ENCODE measurements at places on chromosomes 5 and 9.

- DNase-seq: peak; percentile 54
These were observed at the start of gene DIRAS2 for GRCh38 chr9:90642570-90643539. Gene DIRAS2 (minus strand): TSS chr9:90642824. CDS start chr9:90613827, 28,997 bp downstream.

DNA sequence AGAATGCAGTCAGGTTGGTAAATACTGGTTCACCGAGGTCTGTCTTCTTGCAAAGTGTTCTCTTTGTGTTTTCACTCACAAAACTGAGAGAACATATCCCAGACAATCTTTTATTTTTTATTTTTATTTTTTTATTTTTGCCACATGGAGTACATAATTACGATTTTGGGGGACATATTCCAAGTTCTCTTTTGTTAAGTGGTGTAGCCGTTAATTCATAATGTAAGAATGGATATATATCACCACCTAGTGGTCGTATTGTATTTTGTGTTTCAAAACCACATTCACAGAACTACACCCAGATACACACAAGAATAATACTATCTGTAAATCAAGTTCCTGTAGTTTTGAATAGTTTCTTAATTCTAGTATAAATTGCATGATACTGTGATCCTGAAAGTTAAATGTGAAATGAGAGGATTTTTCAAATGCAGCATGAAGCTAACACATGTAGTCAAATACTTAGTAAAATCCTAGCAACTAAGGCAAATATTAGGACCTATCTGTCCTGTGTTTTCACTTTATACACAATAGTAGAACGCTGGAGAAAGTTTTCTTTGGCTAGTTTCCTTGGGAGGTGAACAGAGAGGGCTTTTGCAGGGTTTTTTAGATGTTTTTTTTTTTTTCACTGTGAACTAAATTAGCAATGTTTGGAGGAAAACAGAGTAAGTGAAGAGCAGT, 92.7 kb downstream of the VCAN start:
- peak; percentile 79 for DNase-seq

GRCh38 chr9:110414471-110414870, 76.8 kb upstream of the TXNDC8 start:
- no peak for DNase-seq

- DNase-seq: no peak
These were observed 73.4 kb downstream of the NMUR2 start for GRCh38 chr5:152331718-152332117.

DNA sequence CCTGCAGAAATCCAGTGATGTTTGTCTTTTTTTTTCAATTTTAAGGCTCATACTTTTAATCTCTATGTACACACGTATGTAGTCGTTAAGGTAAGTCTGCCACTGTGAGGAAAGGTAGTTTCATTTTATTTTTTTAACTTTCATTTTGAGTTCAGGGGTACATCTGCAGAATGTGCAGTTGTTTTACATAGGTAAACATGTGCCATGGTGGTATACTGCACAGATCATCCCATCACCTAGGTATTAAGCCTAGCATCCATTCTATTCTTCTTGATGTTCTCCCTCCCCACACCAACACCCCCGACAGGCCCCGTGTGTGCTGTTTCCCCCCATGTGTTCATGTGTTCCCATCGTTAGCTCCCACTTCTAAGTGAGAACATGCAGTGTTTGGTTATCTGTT, 19.7 kb downstream of the MUSK start:
- DNase-seq: no peak

DNA sequence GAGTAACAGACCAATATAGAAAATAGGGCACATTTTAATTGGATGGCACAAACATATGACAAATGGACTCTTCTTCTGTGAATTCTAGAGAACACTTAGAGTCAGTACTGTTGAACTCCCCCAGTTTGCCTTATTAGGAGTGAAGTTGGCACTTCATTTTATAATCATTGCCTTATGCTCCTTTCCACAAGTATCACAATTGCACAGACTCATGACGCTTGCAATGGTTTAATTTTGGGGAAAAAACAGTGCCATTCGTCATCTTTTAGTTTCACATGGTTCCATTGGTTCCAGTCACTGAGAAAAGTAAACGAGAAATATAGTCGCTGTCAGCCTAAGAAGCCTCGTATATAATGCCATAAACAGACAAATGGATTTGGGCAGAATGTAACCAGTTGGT, 71.2 kb downstream of the LURAP1L start:
- DNase-seq: no peak

DNA sequence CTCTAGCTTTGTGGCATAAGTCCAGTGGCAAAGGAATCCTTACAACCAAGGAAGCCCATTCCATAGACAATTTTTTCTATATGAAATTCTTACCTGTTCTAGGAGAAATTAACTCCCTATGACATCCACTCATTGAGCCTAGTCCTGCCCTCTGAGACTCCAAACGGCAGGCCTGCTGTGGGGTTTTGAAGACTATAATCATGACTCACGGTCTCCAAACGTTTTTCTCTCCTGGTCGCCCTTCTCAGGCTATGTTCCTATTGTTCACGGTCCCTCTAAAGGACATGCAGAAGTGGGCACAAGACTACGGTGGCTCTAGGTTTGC, 611 bp downstream of the EXOSC3 start:
- no peak for DNase-seq

GRCh38 chr9:111362526-111362925, 32.5 kb upstream of the OR2K2 start:
- no peak for DNase-seq

DNA sequence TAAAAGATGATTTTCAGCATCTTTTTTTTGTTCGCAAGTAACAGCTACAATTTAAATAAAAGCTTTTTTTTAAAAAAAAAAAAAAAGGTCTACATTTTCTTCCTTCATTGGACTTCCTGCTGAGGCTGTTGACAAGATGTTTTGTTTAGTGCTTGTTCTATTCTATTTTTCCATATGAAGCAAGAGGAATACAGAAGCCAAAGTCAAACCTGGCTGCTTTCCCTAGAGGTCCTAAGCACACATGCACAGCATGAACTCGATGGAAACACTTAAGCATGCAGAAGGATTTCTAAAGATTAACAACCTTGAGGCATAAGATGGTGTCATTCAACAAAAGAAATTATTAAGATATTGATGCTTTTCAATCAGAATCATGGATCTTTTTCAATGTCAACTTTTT, 105.1 kb downstream of the ADCY2 start:
- no peak for DNase-seq

GRCh38 chr5:113508756-113509155, 4.7 kb upstream of the YTHDC2 start:
- no peak for DNase-seq

DNA sequence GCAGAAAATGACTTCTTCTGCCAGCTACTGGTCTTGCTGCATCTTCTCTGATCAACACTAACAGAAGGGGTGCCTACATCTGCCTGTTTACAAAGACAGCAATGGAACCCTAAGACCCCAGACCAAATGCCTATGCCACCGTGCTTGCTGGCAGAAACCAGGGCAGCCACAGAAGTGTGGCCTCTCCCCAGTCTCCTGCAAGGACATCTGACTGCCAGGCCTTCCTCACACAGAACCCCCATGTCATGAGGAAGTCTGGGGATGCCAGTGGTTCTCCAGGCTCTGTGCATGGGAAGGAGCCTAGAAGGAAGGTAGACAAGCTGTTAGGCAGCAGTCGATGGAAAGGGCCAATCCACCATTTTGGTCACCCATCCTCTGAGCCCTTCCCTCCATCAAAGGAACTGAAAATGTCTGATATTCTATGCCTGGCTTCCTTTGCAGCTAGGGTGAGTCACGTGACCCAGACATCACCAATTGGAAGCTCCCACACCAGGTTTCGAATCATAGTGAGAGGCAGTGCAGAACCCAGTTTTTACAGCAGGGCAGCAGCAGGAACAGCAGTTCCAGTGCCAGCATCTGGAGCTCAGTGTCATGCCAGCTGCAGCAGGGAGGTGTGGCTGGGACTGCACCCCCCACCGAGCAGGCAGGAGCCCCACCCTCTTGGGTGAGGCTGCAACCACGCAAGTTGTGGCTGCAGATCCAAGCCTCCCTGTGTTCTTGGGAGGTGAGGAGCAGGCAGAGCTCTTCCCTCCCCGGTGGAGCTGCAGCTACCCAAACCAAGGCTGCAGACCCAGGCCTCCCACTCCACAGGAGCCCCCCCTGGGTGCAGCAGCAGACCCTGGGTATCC, 123.4 kb downstream of the OLFM1 start:
- no peak for DNase-seq

DNA sequence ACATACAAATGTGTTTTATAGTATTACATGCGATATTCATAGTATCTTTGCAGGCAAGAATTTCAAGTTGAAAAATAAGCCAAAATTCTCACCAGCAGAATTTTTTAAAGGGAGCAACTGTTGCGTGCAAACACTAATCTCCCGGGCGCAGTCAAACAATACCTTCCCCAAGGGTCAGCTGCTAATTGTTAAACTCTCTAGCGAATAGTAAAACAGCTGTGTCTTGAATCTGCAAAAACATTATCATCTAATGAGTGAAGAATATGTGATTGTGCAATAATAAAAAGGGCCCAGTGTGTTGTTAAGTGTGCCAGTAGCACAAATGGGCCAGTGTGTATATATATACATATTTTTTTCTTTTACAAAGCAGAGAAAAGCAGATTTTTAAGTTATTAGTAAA, 131.4 kb downstream of the CCDC192 start:
- DNase-seq: peak; percentile 75

DNA sequence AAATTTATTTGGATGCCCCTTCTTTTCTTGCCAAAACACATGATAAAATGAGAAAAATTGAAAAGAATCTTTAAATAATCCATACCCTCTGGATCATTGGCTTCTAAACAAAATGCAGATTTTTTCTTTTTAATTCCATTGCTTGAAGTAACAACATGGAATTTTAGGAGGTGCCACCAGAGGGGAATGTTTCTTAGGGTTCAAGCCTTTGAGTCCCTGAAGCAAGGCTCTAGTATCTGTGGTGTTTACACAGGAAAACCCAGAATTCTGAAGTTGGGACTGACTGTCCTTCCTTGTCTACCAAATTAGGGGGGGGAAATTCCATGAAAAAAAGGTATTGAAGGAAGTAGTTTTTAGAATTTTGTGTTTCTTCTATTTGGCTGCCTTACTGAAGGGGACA, 69.4 kb downstream of the LMNB1 start:
- DNase-seq: peak; percentile 63

- DNase-seq: no peak
These were observed 1.5 kb upstream of the SARDH start for GRCh38 chr9:133739408-133740280.

DNA sequence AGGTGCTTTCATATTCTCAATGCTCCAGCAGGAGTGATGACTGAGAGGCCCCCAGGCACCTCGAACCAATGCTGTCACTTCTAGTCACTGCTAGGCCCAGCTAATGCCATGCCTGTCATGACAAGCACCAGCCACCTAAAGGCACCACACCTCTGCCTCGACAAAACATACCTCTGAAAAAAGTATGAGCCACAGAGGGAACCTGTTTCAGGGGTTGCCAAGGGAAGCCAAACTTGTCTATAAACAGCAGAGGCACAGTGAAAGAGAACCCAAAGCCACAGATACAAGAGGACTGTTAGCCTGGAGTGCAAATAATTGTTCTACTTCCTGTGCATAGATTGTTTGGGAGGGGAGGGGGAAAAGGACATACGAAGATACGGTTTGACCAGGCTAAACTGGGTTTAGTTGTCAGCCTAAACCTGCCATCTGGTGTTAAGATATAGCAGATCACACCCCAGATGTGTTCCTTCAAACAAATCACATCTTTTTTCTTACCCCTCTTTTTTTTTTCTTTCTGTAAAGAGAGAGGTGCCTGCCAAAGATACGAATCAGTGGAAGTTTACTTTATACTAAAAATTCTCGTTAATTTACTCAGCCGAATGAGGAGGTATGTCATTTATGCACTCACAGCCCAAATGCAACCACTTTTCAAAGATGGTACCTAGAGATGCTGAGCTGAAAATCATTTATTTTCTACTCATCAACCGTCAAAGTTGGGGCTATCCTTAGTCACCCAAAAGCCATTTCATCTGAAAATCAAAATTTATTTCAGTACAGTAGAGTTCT, 45.7 kb downstream of the BNC2 start:
- DNase-seq: peak; percentile 59

- DNase-seq: no peak
These were observed 76.2 kb upstream of the TMED7 start for GRCh38 chr5:115702025-115702424.

DNA sequence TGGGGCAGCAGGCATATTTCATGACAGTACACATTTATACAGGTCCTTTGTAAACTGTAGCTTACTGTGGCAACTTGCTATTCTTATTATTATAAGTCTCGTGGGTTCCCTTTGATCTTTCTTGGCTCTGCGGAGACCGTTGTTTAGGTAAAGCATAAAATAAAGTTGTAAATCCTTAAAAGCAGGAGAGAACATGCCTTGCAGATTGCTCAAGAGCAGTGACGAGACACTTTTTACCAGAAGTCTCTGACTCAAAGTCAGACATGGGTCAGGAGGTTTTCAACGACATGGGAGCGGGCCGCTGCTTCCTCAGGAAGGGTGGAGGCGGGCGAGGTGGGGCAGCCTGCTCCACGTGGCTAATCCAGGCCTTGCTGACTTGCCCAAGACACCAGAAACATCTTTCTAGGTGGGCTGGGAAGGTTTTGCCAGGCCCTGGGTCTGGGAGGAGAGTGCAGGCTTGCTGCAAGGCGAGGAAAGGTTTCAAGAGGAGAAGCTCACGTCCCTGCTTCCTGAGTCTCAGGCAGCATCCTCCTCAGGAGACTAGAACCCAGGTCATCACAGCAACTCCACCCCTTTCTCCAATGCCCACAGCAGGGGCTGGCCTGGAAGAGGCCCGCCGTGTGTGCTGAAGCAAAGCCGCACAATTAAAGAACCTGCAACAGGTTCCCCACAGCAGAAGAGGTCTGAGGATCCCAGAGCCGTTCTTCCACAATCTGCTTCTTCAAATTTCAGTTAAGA, 6.5 kb downstream of the TBC1D2 start:
- DNase-seq: peak; percentile 97

- no peak for DNase-seq
These were observed 82.2 kb upstream of the NFIB start for GRCh38 chr9:14396171-14396570.

DNA sequence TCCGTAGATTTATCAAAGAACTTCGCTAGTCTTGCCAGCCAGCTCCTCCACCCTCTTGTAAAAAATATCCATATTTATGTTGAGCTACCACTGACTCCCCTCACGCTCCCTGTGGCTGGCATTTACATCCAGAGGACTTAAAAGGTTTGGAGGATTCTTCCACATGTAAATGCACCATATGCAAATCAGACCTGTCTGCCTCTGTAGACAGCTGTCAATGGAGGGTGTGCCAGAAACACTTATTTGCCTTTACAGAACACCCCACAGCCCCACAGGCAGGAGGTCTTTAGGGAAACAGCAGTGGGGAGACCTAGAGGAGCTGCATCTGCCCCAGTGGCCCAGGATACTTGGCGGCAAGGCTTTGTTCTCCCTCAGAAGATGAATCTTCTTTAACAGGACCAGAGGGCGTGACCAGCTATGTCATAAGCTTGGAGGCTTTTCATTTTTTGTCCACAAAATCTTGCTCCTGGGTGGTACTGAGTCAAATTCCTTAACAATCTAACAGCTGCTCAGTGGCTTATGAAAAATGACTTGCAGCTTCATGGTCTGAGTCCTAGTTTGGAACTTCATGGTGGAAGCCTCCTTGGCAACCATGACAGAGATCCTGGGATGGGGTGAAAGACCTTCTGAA, 535.8 kb downstream of the EBF1 start:
- DNase-seq: no peak

GRCh38 chr5:93579692-93580062, 1.3 kb downstream of the NR2F1-AS1 start:
- DNase-seq: no peak

All from fibroblast of pulmonary artery (primary cell).